ENCODE measurements at places on chromosomes 16 and 17.

GRCh38 chr16:8798535-8799157 lies 1.0 kb downstream of the PMM2 start:
- no peak for DNase-seq

GRCh38 chr17:47665655-47666054 lies 15.9 kb downstream of the KPNB1 start:
- no peak for DNase-seq

GRCh38 chr16:75931043-75931442 lies 204.8 kb upstream of the CPHXL start:
- DNase-seq: no peak

GRCh38 chr16:66326991-66327513 lies 39.4 kb upstream of the CDH5 start:
- DNase-seq: no peak

Measured in stimulated activated CD4-positive, alpha-beta T cell treated with anti-CD3 and anti-CD28 coated beads, Interleukin-4, amount 100 ng/mL, for 1 hour (primary cell).